ENCODE measurements at places on chromosomes 16 and 17.

- DNase-seq, result no peak
Measured at GRCh38 chr17:82896071-82897000, 56.5 kb upstream of the ZNF750 start.

DNA sequence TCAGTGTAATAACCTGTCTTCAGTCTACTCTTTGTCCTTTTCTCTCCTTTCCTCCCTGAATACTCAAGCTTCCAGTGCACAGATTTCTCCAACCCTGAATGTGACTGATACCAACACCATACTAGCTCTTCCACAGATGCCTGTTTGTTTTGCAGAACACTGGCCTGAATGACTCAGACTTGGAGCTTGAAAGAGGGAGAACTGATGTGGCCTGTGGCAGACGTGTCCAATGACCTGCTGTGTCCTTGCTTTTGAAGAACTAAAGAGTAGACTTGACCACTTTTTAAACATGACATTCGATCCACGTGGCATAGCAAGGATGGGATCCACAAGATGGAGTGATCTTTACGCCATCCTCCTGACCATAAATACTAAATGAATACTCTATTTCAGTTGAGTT lies 361.0 kb downstream of the WWOX start:
- no peak for DNase-seq

- no peak for DNase-seq
Measured at GRCh38 chr16:48580925-48581500, 29.0 kb downstream of the N4BP1 start.

DNA sequence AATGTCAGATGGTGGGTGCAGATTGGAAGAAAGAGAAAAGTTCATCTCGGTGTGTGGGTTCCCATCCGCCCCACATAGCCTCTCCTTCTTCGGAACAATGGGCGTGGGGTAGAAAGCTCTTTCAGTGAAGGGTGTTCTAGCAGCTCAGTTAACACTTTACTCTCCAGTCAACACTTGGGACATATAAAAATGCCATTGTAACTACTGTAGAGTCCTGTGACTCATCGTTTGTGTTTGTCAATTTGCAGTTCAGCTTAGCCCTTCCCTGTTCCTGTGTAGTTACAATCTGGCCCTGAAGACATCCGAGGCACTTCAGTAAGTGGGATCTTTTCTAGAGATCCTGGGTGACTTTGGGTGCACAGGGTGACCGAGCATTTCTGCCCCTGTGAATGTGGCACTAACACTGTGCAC lies 11.5 kb upstream of the CLEC18C start:
- DNase-seq, result peak; percentile 14

DNA sequence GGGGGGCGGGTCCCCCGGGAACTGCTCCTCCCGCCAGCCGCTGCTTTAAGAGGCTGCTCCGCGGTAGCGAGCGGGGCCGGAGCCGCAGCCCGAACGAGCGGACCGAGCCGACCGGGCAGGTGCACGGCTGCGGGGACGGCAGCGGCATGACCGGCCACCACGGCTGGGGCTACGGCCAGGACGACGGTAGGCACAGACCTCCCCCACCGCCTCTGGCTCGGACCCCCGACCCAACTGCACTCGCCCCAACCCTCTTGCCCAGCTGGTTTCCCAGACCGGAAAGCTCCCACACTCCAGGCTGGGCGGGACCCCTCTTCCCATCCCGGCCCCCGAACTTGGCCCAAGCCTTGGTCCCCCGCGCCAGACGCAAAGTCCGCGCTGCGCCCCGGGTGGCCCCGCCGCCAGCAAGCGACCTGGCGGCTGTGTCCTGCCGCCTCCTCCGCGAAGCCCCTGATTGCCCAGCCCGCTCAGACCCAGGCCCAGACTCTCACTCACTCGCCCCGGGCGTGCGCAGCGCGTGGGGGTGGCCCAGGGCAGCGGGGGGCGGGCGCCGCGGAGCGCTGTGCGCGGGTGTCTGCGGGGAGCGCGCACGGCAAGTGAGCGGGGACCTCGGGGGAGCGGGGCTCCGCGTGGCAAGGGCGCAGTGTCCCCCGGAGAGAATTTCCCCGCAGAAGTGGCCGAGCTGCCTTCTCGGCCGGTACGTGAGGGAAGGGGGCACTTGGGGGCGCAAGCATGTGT lies at the start of gene CA7:
Gene CA7 (plus strand): TSS at position 73 of the 738 bp plus-strand sequence. CDS start 74 bp downstream, at position 147.
- no peak for DNase-seq

DNA sequence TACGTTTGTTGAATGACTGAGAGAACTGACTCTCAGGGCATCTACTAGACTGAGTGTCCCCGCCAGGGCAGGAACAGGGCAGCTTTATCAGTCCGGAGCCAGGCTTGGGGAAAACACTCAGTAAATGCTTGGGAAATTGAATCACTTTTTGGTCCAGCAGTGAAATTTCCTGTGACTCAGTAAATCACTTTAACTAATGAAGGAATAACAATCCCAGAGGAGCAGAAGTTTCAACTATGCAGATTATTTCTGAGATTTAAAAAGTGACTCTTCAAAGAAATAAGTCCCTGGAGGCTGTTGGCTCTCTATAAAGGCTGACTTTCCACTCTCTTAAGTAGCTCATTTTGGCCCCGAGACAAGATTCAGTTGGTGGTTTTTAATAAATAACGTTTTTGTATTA lies 101.8 kb downstream of the FOXL1 start:
- DNase-seq, result no peak

GRCh38 chr17:42971589-42971988 lies 7.3 kb upstream of the AARSD1 start:
- no peak for DNase-seq

DNA sequence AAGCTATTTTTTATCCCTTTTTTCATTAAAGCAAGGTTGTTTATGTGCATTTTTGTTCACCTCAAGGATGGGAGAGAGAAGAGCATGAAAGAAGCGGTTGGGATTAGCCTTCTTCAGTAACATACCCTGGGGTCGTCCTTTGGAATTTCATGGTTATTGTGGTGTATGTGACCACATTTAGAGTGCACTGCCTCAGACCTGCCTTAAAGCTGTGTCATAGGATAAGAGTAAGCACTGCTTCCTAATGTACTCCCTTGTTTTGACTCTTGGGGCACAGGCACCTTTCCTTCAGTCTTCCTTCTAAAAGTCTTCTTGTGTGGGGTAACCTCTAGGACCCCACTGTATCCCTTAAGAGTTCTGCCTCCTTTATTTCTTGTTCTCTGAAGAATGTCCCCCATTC lies 28.9 kb downstream of the TNRC6A start:
- DNase-seq, result no peak

DNA sequence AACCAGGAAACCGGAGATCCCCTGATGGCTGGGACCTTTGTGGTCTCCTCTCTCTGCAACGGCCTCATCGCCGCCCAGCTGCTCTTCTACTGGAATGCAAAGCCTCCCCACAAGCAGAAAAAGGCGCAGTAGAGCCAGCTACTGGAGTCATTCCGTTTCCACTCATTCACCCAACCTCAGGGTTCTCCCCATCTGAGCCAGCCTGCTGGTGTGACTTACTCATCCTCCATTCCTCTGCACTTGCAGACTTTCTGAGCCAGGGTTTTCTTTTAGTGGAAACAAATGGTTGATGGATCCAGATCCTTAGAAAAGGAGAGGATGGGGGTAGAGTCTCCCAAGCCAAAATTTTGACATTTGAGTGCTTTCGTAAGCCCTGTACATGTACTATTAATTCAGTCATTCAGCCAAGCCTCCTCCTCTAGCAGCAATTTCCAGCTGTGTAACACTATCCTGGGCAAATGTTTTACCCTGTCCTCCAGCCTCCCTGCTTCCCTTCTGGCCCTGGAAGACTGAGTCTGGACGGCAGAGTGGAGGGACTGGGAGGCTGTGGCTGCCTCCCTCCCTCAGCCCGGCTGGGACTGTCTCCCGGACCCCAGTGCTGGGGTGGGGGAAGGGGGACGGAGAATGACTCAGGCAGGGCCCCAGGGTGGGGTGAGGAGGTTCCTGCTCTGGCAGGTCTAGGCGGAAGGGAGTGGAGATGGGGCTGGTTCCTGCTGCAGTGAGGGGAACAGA lies 2.3 kb downstream of the SOX15 start:
- no peak for DNase-seq

DNA sequence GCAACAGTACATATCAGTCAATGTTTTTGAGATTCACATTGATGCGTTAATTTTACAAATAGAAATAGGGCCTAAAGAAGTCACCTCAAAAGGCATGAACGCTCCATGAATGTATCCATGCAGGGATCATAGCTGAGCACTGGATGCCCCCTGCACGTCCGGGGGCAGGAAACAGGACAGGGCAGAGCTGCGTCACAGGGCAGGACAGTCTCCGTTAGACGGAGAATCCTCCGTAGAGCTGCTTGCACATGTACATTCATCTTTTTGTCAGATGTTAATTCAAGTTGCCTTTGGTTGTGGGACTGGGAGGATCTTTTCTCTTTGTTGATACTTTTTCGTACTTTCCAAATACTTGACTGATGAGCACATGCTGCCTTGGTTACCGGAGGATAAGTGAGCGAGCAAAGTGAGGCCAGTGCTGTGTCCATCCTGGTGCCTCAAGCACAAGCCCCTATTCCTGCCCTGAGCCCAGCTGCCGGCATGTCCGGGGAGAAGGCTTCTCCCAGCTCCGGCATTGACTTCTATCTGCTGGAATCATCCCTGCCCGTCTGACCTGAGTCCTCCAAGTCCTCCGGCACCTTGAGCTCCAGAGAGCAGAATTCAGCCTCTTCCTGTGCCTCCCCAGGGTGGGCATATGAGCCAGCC lies 15.0 kb downstream of the GAA start:
- no peak for DNase-seq

- no peak for DNase-seq
Measured at GRCh38 chr16:50709061-50709684, 15.8 kb downstream of the NOD2 start.

- DNase-seq, result no peak
Measured at GRCh38 chr17:57714665-57715180, 30.4 kb downstream of the CCDC182 start.

DNA sequence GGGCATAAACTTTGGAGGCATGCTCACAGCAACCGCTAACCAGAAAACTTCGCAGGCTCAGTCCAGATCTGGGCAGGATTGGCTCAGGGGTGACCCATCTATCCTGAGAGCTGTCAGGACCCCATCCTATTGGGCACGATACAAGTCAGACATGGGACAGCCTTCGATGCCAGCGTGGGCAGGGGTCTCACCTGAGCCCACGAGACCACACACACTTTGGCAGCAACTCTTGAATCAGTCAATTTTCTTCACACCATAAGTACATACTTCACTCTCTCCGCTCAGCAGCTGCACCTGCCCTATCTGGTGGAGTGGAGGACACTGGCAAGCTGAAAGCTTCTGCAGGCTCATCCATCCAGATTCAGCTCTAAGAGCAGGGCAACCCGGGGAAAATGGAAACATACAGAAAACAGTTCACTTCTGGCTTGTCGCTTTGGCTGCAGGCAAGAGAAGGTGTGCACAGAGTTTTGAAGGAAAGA lies 48.3 kb downstream of the ZFHX3 start:
- DNase-seq, result no peak

GRCh38 chr17:63476459-63476853 lies 405 bp upstream of the ACE start:
- peak; percentile 34 for DNase-seq

DNA sequence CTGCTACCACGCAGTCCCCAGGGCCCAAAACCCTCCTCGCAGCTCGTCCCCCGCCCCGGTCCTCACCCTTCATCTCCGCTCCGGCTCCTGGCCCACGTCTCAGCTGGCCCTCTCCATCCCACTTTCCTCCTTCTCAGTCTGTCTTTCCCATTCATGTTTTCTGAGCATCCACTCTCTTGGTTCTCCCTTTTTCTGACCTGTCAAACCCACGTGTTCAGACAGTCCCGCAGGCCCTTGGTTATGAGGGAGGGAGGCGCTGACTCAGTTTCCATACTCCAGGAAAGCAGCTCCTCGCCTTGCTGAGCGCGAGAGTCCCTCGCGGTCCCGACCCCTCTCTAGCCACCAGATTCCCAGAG lies 392 bp upstream of the HID1 start:
- peak; percentile 31 for DNase-seq

GRCh38 chr16:50407351-50407750 lies 38.6 kb upstream of the BRD7 start:
- DNase-seq, result no peak

DNA sequence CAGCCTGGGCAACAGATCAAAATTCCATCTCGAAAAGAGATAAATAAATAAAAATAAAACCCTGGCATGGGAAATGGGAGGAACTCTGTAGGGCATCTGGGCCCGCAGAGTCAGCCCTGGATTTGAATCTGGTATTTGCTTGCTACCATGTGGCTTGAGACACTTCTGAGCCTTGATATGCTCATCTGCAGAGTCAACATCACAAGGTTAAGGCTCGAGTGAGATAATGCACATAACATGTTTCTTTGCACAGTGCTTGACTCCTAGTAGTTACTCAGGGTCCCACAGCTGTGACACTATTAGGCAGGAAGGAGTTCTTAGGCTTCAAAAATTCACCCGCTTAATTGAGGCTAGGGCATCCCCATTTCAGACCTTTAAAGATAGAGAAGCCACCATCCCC lies 21.3 kb downstream of the CDK5RAP3 start:
- no peak for DNase-seq

DNA sequence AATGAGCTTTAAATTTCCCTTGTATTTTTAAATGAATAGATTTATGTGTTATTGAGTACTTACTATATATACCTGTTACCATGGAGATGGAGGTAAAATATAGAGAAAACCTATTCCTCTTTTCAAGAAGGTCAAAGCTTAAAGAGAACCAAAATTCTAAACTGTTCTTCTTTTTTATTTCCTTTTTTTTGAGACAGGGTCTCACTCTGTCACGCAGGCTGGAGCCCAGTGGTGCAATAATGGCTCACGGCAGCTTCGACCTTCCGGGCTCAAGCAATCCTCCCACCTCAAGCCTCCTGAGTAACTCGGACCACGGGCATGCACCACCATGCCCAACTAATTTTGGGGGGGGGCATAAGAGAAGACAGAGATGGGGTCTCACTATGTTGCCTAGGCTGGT lies 25.0 kb upstream of the TMEM97 start:
- DNase-seq, result no peak

- no peak for DNase-seq
Measured at GRCh38 chr16:11806721-11807120, 9.7 kb upstream of the ZC3H7A start.
